ENCODE measurements at places on chromosomes 6 and 20.

- H3K27ac ChIP-seq = no peak overlapping the region
- H3K4me3 ChIP-seq = no peak overlapping the region
- DNase-seq = no peak
Measured at GRCh38 chr6:45681860-45682511, 304.3 kb upstream of the SUPT3H start.

GRCh38 chr6:136784910-136785746 is 7.1 kb downstream of the MAP3K5 start:
- no peak overlapping the region for H3K27ac ChIP-seq
- H3K27me3 ChIP-seq = no peaks in the 10 kb centered on the region
- H3K4me1 ChIP-seq = no peaks in the 10 kb centered on the region
- DNase-seq = no peak

DNA sequence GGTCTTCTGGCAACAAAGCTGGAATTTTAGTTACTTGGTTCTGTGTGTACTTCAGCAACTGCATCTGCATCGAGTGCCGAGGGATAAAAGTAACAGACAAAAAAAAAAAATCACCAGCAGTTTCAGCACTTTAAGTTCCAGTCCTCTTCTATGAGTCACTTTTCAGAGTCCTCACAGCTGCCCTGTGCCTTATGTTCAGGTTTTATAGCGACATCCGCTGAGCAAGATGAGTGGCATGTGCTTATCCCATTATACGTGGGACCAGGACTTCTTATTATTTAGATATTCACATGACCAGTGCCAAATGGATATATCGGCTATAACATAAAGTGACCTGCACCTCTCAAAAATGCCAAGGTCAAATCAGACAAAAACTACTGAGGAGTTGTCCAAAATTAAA is 242.9 kb downstream of the FOXA2 start:
- H3K4me3 ChIP-seq = no peak overlapping the region
- peaks cover 7% of the 10 kb centered on the region for H3K27me3 ChIP-seq
- no peak overlapping the region for H3K27ac ChIP-seq
- H3K36me3 ChIP-seq = no peaks in the 10 kb centered on the region
- H3K4me1 ChIP-seq = no peaks in the 10 kb centered on the region

GRCh38 chr6:33723371-33724085 is 12.0 kb upstream of the UQCC2 start:
- DNase-seq = no peak
- no peak overlapping the region for H3K4me3 ChIP-seq
- H3K4me1 ChIP-seq = peaks cover 8% of the 10 kb centered on the region
- H3K27ac ChIP-seq = no peak overlapping the region
- no peaks in the 10 kb centered on the region for H3K27me3 ChIP-seq
- no peaks in the 10 kb centered on the region for H3K36me3 ChIP-seq

DNA sequence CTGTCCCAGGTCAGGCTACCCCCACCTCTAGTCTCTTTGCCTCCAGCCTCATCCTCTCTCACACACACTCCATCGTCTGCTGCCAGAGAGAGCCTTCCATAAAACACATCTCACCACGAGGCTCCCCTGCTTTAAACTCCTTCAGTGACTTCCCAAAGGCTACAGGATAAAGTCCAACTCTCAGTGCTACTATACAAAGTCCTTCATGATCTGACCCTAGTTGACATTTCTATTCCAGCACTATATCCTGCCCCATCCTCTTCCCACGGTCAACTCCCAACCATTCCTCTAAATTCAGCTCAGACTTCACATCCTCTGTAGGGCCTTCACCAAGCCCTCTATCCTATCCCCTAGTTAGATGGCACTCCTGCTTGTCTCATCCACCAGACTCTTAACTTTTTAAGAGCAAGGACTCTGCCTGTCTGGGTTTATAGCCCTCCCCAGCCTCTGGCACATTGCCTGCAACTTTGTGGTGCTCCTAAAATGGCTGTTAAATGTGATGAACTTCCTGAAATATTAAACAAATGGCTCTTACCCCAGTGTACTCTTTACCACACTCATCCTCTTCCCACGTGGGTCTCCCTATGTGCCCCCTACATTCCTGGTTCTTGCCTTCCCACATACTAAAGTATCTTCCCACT is 36.1 kb downstream of the KIF16B start:
- no peak for DNase-seq
- H3K4me1 ChIP-seq = no peaks in the 10 kb centered on the region
- H3K4me3 ChIP-seq = no peak overlapping the region
- no peaks in the 10 kb centered on the region for H3K36me3 ChIP-seq
- H3K27me3 ChIP-seq = no peaks in the 10 kb centered on the region
